A673 (cell line): ENCODE measurements at places on chromosomes 12 and 14.

- DNase-seq, result no peak
Measured at GRCh38 chr12:97659117-97659880, 196.7 kb downstream of the RMST start.

- DNase-seq, result no peak
Measured at GRCh38 chr14:104184506-104184905, 46.1 kb downstream of the KIF26A start.

- DNase-seq, result peak; percentile 84
Measured at GRCh38 chr12:80472911-80473500, 29.0 kb downstream of the PTPRQ start.

DNA sequence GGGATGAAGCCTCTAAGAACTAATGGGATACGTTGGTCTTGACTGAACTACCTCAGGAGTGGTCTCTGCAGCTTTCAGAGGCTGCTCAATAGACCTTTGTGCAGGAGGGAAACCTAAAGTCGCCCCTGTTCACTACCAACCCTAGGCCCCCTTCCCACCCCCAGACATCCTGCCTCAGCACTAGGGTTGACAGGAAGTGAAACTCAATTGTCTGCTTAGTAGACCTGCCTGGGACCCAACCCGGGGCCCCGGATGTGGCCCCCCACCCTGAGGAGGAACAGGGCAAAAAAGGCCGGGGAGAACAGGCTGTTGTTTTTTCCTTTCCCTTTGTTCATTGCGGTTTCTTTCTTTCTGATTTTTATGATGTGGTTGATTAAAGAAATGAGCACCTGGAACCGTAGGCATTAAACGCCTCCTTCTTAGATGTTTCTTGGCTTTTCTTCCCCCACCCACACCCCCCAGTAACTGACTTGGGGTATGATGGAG lies 1.6 kb upstream of the DGKA start:
- no peak for DNase-seq

DNA sequence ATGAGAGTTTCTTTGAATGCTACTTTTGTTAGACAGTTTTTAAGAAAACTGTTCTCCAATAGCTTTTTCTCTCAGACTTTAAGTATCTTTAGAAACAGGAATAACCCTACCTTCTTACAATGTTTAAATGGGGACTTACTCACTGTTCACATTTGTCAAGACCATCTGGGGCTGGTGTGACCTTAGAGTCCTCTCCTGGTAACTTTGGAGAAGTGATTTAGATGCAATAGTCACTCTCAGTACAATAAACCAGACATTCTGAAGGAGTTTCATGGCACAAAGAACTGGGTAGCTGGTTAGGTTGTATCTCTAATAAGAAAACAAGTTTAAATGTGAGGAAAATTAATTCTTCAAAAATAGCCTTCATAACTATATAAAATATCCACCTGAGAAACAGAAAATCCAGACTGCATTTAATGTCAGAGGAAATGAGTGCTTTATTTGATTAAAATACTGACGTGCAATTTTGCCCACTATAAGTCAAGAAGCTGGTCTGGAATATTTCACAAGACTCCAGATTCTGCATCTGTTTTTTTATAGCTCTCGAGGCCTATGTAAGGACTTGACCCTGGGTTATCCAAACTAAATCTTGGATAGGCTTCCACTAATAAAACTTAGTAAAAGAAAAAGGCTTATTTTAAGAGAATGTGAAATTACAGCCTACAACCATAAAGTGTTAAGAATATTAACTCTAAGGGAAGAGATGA lies 108.7 kb downstream of the PTGER2 start:
- no peak for DNase-seq

GRCh38 chr14:39393289-39393688 lies 38.9 kb downstream of the FBXO33 start:
- DNase-seq, result no peak
